ENCODE measurements at places on chromosomes 3 and 15.

GRCh38 chr15:78909791-78910228 lies 35.0 kb downstream of the CTSH start:
- peak; percentile 22 for DNase-seq
- H3K27ac ChIP-seq = no peak overlapping the region
- no peak overlapping the region for H3K4me3 ChIP-seq
- H3K27me3 ChIP-seq = no peaks in the 10 kb centered on the region
- peaks cover 6% of the 10 kb centered on the region for H3K4me1 ChIP-seq

GRCh38 chr3:189688262-189688661 lies 57.1 kb downstream of the TP63 start:
- no peak for DNase-seq
- H3K4me3 ChIP-seq = no peak overlapping the region
- no peaks in the 10 kb centered on the region for H3K36me3 ChIP-seq
- H3K27ac ChIP-seq = no peak overlapping the region
- no peaks in the 10 kb centered on the region for H3K4me1 ChIP-seq

DNA sequence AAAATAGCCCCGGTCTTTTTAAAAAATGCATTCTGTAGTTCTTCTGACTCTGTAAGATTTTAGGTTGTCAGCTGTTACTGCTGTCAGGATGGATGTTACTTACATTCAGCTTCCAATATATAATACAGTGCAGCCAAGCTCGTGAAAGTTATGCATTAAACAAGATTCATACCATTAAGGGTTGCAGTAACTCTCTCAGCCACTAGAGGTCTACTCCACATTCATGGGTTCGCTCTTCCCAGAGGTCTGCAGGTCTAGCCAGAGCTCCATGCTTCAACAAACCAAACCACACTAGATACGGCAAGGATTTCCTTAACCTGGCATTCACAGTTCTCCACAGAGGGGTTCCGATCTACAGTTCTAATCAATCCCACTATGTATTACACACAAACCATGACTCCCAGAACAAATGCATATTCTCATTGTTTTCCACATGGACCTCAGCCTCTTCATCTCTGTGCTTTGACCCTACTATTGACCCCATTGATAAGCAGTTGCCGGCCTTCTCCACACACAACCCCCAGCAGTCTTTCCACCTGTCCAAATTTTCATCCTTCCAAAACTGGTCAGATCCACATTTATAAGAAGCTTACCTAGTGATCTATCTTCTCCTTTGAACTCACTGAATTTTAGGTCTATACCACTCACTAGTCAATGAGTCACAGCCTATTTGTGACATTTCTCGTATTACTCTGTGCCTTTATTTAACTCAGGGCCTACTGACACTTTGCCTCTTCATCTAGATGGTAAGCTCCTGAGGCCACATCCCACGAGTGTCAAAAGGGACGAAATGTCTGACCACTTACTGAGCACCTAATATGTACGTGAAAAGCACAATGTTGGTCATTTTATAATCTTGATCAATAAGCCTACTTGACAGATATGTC lies 33.7 kb downstream of the RORA start:
- H3K4me1 ChIP-seq = no peaks in the 10 kb centered on the region
- DNase-seq = no peak
- no peak overlapping the region for H3K4me3 ChIP-seq
- no peaks in the 10 kb centered on the region for H3K27me3 ChIP-seq
- no peak overlapping the region for H3K27ac ChIP-seq

DNA sequence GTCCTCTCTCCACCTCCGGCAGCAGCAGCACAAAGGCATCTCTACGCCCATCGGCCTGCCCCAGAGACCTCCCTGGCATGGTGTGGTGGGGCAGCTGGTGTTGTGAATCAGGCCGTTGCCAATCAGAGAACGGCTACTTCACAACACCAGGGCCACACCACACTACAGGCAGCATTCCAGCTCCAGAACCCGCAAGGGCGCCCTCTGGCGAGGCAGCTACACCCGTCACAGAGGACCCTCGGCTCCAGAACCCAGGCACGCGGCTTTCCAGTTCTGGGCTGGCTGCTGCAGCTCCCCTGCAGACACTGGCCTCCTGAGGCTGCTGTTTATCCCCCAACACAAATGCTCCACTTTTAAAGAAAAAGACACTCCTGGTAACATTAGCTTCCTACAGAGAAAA lies 127.5 kb upstream of the TOPAZ1 start:
- H3K27ac ChIP-seq = no peak overlapping the region
- no peaks in the 10 kb centered on the region for H3K4me1 ChIP-seq
- H3K4me3 ChIP-seq = no peak overlapping the region
- peak; percentile 2 for DNase-seq

- H3K4me3 ChIP-seq = no peak overlapping the region
- H3K27me3 ChIP-seq = no peaks in the 10 kb centered on the region
- H3K36me3 ChIP-seq = no peaks in the 10 kb centered on the region
- DNase-seq = no peak
Measured at GRCh38 chr3:171320750-171321558, 139.3 kb downstream of the TNIK start.

- H3K36me3 ChIP-seq = no peaks in the 10 kb centered on the region
- DNase-seq = no peak
- no peaks in the 10 kb centered on the region for H3K27me3 ChIP-seq
Measured at GRCh38 chr15:77352887-77353286, 67.0 kb downstream of the PEAK1 start.

GRCh38 chr3:158165730-158166129 lies 55.8 kb downstream of the RSRC1 start:
- no peak overlapping the region for H3K27ac ChIP-seq
- DNase-seq = no peak
- no peaks in the 10 kb centered on the region for H3K36me3 ChIP-seq
- no peaks in the 10 kb centered on the region for H3K4me1 ChIP-seq

- H3K4me1 ChIP-seq = no peaks in the 10 kb centered on the region
- H3K4me3 ChIP-seq = no peak overlapping the region
- H3K27ac ChIP-seq = no peak overlapping the region
- no peaks in the 10 kb centered on the region for H3K27me3 ChIP-seq
Measured at GRCh38 chr3:127276995-127277394, 10.9 kb downstream of the PRR20G start.

GRCh38 chr15:90851940-90852339 lies 16.4 kb upstream of the FURIN start:
- H3K4me1 ChIP-seq = peaks cover 54% of the 10 kb centered on the region
- no peak overlapping the region for H3K4me3 ChIP-seq
- H3K27ac ChIP-seq = peak overlapping the region; percentile 19
- H3K27me3 ChIP-seq = no peaks in the 10 kb centered on the region
- H3K36me3 ChIP-seq = no peaks in the 10 kb centered on the region
- no peak for DNase-seq

DNA sequence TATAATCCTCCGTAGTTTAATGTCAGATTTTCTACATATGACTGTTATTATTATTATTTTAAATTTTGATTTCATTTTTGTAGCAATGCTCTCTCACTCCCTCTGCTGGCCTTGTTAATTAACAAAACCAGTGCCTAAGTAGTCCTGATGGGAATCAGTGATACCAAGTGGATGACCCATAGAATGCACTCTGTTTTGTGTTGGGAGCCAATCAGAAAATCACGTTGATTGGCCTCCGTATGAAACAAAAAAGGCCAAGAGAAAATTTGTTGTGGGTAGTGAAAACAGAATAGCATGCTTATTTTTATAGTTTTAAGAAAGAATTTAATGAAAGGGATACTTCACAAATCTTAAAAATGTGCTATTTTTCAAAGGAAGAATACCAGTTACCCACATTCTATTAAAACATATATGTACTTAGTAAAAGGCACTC lies 34.4 kb upstream of the MEIS2 start:
- H3K27ac ChIP-seq = no peak overlapping the region
- H3K27me3 ChIP-seq = no peaks in the 10 kb centered on the region
- H3K4me3 ChIP-seq = no peak overlapping the region
- no peak for DNase-seq

Data from CD4-positive, alpha-beta memory T cell (primary cell).